Thyroid gland (tissue), 4 donors: ENCODE measurements at places on chromosomes 13 and 19. TPM values are rescaled to one million over a fixed set of nuclear protein-coding genes. Genes with fewer than 3 reads are reported as not detected.

The PSG2 gene
- not detected for total RNA-seq

- no peaks in the 10 kb centered on the region for H3K27me3 ChIP-seq
- H3K36me3 ChIP-seq: no peaks in the 10 kb centered on the region
- DNase-seq: no peak
- H3K4me3 ChIP-seq: no peak overlapping the region
- peak overlapping the region; percentile 2 for H3K27ac ChIP-seq
Observed at GRCh38 chr19:17359905-17360800, 17.0 kb downstream of the PLVAP start.

GRCh38 chr13:83765796-83766195, 116.5 kb downstream of the SLITRK1 start:
- H3K4me1 ChIP-seq: no peaks in the 10 kb centered on the region
- DNase-seq: no peak
- H3K27me3 ChIP-seq: no peaks in the 10 kb centered on the region
- no peak overlapping the region for H3K27ac ChIP-seq

DNA sequence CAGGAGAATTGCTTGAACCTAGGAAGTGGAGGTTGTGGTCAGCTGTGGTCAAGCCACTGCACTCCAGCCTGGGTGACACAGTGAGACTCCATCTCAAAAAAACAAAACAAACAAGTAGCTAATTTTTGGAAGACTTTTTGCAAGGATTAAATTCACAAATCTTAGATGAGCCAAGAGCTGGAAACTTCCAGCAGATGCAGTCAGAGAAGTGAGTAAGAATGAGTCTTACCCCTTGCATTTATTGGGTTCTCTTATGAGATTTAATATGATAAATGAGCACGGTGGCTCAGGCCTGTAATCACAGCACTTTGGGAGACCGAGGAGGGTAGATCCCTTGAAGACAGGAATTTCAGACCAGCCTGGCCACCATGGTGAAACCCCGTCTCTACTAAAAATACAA, 44.9 kb upstream of the NBEA start:
- no peak for DNase-seq
- no peaks in the 10 kb centered on the region for H3K27me3 ChIP-seq
- no peaks in the 10 kb centered on the region for H3K36me3 ChIP-seq
- no peak overlapping the region for H3K27ac ChIP-seq
- no peaks in the 10 kb centered on the region for H3K4me1 ChIP-seq

The SCGB2B2 gene
- total RNA-seq: 1.3 TPM

The CD22 gene
- 1.6 TPM for total RNA-seq

DNA sequence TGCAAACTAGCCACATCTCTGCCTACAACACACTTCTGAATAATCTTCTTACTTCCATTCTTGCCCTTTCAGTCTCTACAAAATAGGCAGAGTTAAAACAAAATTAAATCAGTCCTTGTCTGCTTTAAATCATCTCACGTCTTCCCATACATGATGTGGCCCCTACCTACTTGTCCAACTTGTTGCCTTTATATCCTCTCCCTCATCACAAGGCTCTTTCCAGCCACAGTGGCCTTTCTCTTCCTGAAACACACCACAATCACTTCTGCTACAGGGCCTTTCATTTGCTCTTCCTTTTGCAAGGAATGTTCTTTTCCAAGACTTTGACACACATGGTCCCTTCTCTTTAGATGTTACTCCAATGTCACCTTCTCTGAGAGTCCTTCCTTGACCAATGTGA, 1.7 kb downstream of the RBM26 start:
- H3K4me3 ChIP-seq: no peak overlapping the region
- DNase-seq: no peak
- H3K27ac ChIP-seq: no peak overlapping the region

- H3K27ac ChIP-seq: no peak overlapping the region
- H3K4me3 ChIP-seq: no peak overlapping the region
- H3K36me3 ChIP-seq: no peaks in the 10 kb centered on the region
Observed at GRCh38 chr13:107450931-107451330, 764.4 kb downstream of the LIG4 start.

The ZNF583 gene
- 6.5 TPM for total RNA-seq

The DDA1 gene
- total RNA-seq: 14.6 TPM

- no peaks in the 10 kb centered on the region for H3K27me3 ChIP-seq
- no peak overlapping the region for H3K4me3 ChIP-seq
- H3K27ac ChIP-seq: no peak overlapping the region
- no peaks in the 10 kb centered on the region for H3K36me3 ChIP-seq
- H3K4me1 ChIP-seq: no peaks in the 10 kb centered on the region
- DNase-seq: no peak
Observed at GRCh38 chr13:99800011-99800410, 171.6 kb downstream of the ZIC5 start.

The ZNF560 gene
- not detected for total RNA-seq

The ELSPBP1 gene
- total RNA-seq: not detected

The CYP4F11 gene
- total RNA-seq: 39.5 TPM

GRCh38 chr13:43687038-43687437, 99.7 kb downstream of the ENOX1 start:
- H3K36me3 ChIP-seq: no peaks in the 10 kb centered on the region
- H3K27ac ChIP-seq: no peak overlapping the region
- no peak for DNase-seq

- no peak overlapping the region for H3K4me3 ChIP-seq
- H3K27me3 ChIP-seq: no peaks in the 10 kb centered on the region
- peak; percentile 19 for DNase-seq
- no peaks in the 10 kb centered on the region for H3K4me1 ChIP-seq
- H3K27ac ChIP-seq: no peak overlapping the region
Observed at GRCh38 chr13:97911311-97912138, 42.0 kb upstream of the IPO5 start.

The RFX1 gene
- total RNA-seq: 4.8 TPM

The GAS6 gene
- total RNA-seq: 186 TPM

- H3K27me3 ChIP-seq: no peaks in the 10 kb centered on the region
- no peaks in the 10 kb centered on the region for H3K4me1 ChIP-seq
- DNase-seq: no peak
- no peaks in the 10 kb centered on the region for H3K36me3 ChIP-seq
- no peak overlapping the region for H3K4me3 ChIP-seq
- no peak overlapping the region for H3K27ac ChIP-seq
Observed at GRCh38 chr13:26183416-26183815, 38.7 kb downstream of the RNF6 start.

DNA sequence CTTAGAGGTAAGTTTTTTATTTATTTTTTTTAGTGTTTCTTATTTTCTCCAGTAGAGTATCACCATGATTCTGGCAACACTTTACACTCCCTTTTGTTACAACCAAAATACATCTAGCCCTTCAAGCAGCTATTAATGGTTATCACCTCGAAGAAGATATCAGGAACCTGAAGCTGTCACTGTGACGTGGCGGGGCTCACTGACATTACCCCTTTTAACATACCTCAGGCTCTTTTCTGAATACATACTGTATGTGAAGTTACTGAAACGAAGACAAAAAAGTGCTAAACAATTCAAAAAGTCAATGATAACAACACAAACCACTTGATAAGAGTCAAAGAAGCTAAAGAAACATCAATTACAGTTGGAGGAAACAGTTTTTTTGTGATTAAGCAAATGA, 1218.7 kb downstream of the EFNB2 start:
- H3K27me3 ChIP-seq: no peaks in the 10 kb centered on the region
- no peak overlapping the region for H3K27ac ChIP-seq
- DNase-seq: no peak
- peaks cover 9% of the 10 kb centered on the region for H3K4me1 ChIP-seq
